ENCODE measurements at places on chromosomes 5 and 9.

GRCh38 chr5:119285070-119285916 is 70.5 kb upstream of the TNFAIP8 start:
- no peak for DNase-seq

DNA sequence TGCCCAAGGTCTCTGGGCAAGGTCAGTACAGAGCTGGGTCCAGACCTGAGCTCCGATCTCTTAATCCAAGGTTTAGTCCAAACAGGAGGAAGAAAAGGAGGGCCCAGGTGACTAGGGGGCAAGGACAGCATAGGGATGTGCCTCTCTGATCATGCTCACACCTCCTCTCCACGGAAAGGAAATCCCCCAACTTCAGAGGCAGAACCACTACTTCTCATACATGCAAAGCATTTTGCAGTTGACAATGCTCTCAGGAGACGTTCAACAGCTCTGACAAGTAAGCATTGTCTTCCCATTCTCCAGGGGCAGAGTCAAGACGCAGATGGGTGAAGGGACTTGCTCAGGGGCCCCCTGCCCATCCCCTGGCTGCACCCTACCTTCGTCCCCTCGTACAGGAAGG is 8.7 kb upstream of the CORO2A start:
- DNase-seq = no peak

DNA sequence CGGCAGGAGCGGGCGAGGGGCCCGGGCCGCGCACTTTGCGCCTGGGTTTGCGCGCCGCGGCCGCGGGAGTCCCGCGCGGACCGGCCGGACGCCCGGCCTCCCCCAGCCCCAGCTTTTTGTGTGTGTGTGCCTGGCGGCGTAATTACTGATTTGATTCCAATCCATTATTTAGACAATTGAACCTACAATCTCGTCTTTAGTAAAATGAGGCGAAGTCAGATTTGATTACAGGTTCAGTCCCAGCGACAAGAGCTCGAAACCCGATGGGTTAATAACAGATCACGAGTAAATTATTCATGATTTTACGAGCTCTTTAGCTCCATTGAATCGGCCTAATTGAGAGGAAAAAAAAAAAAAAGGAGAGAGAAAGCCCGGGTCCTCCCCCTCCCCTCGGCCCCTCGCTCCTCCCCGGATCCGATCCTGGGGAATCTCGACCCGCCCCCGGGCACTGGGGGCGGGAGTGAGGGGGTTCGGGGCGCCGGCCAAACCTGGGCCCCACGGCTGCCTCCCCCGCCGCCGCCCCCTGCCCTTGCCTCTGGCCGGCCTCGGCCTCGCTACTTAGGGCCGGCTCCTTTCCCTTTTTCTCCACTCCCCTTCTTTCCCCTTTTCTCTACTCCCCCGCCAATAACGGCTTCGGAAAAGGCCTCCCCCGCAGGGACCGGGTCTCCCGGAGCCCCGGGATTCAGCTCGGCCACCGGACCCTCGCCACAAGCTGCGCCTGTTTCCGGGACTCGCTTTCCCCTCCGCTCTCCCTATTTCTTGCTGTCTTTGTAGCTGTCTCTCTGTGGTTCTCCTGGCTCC is 6.6 kb downstream of the LHX2 start:
- no peak for DNase-seq

- DNase-seq = no peak
Observed at GRCh38 chr5:175206669-175207068, 237.3 kb downstream of the DRD1 start.

GRCh38 chr5:163885117-163885516 is 379.7 kb downstream of the MAT2B start:
- DNase-seq = no peak

DNA sequence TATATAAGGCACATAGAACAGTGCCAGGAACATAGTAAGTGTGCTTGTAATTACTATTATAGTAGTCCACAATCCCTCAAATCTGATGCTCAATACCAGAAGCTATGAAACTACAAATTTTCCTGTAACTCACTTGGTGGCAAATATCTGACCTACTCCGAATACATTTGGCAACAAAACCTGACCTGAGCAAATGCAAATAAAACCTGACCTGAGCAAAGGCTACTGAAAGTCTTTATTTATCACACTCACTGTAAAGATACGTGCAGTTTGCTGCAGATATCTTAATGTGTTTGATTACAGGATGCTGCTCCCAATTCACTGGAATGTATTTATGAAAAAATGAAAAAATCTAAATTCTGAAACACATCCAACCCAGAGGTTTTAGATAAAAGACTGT is 7.1 kb downstream of the MEGF9 start:
- no peak for DNase-seq

DNA sequence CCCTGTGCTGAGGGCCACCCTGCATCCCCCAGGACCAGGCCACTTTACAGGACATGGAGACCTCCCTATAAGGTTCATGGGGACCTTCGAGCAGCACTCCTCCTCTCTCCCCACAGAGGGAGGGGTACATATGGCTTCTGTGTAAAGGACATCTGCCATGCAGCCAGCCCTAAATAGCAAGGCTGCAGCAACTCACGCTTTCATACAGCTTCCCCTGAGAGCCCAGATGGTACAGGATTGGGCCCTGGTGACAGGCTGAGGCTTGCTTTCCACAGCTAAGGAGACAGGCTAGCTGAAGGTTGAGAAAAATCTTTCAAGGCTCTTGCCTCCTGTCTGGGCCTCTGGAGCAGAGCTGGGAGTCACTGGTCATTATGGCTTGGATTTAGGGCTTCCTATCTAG is 147.0 kb upstream of the ZNF366 start:
- DNase-seq = no peak

GRCh38 chr5:135138116-135138850 is 104.3 kb upstream of the PITX1 start:
- DNase-seq = no peak

- no peak for DNase-seq
Observed at GRCh38 chr5:1723476-1723875, 76.2 kb downstream of the MRPL36 start.

- DNase-seq = no peak
Observed at GRCh38 chr9:71937898-71938297, 26.5 kb downstream of the C9orf85 start.

DNA sequence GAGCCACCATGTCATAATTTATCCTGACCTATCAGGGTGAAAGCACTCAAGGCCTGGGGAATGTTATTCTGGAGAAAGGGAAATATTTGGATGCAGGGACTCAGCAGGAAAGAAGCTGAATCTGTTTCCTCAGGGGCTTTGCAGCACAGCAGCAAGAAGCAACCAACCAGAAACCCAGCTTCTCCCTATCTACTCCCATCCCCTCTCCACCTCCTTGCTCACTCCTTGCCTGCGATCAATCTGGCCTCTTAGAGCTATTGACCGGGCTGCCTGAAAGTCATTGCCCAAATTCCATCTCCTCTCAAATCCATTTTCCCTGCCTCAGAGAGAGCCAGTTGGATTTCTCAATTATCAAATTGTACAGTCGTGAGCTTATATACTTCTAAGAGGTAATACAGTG is 542.0 kb upstream of the TRPC7 start:
- DNase-seq = no peak

- DNase-seq = no peak
Observed at GRCh38 chr9:83633255-83633654, 10.3 kb downstream of the IDNK start.

- no peak for DNase-seq
Observed at GRCh38 chr9:137789295-137789895, 88.2 kb upstream of the CACNA1B start.

- no peak for DNase-seq
Observed at GRCh38 chr9:111284703-111285102, 45.3 kb downstream of the OR2K2 start.

- DNase-seq = no peak
Observed at GRCh38 chr9:131334629-131335367, 45.3 kb downstream of the PLPP7 start.

- no peak for DNase-seq
Observed at GRCh38 chr5:98556712-98557111, 216.8 kb upstream of the RGMB start.

- no peak for DNase-seq
Observed at GRCh38 chr5:73858054-73858453, 232.1 kb downstream of the ARHGEF28 start.

DNA sequence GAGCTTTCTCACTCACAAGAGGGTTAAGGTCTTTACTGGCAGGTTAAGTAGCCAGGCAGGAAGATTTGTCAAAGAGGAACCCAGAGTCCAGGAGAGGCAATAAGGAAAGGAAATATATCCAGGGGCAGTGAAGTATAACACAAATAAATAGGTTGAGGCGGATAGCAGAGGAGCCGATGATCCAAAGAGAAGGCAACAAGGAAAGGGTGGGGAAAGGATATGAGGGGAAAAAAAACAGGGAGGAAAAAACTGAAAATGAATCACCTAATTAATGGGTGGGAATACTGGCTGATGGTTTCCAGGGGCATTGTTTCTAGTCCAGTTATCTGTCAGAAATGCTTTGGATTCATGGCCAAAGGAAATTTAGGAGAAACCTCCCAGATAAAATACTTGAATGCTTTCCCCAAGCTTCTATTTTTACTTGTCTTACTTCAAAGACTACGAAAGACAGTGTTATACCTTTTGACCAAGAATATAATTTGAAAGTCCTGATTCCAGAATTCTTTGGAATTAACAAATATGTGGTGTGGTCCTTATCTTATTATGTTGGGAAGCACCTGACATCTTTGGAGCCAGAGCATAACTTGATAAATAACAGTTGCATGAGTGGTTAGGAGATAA is 146.5 kb downstream of the AOPEP start:
- no peak for DNase-seq

- no peak for DNase-seq
Observed at GRCh38 chr5:12237837-12238575, 333.8 kb upstream of the CTNND2 start.

DNA sequence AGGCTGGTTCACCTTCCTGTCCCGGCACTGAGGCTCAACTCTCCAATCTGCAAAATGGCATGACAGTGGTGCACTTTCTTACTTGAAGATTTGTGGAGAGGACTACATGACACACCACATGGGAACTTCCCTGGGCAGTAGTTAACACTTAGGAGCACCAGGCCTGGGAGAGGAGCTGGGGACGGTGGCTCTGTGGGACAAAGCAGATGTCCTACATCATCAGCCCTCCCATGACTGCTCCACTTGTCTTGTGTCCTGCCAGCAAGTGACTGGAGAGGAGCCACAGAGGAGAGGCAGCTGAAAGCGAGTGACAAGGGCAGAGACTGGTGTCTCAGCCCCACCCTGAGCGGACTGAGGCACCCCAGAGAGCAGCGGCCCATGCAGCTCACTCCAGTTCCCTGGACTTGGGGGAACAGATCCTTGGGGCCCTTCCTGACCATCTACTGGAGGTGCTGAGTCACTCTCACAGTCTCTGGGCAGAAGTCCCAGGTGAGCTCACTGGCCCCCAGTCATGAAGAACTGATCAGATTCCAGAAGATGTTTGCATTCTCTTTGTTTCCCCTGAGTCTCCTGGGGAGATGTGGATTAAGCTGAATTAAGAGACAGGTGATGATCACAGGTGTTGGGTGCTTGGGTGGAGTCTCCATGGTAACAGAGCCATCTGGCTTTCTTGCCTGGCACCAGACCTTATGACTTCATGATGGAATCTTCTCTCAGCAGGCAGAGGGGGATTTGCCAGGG is 13.2 kb upstream of the SLC25A48 start:
- DNase-seq = no peak

DNA sequence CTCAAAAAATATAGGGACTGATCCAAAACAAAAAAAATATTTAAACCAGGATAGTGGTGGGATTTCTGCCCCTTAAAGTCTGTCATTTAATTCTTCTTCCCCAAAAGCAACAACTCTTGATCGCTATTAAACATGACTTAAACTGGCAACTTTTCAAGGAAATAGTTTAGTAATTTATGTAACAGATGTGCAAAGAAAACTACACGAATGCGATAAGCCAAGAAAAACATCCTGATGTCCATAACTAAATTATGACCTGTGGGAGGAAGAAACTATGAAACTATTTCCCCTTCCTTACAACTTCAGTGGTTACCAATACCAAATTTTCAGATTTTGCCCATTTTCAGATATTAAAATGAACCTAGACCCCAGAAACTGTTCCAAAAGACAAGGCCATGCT is 31.5 kb downstream of the CLINT1 start:
- no peak for DNase-seq

DNA sequence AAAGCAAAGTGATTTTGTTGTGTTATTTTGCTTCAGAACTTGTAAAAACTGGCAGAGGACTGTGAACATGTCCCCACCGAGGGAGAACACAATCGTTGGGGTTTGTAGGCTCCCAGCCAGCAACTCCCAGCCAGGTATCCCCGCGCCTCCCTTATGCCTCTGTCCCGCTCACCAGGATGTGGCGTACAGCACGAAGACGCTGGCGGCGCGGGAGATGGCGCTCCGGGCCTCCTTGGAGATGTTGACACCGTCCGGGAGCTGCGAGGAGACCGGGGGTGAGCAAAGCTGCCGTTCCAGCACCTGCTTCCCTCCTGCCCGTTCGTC is 630 bp downstream of the POLE3 start:
- no peak for DNase-seq

DNA sequence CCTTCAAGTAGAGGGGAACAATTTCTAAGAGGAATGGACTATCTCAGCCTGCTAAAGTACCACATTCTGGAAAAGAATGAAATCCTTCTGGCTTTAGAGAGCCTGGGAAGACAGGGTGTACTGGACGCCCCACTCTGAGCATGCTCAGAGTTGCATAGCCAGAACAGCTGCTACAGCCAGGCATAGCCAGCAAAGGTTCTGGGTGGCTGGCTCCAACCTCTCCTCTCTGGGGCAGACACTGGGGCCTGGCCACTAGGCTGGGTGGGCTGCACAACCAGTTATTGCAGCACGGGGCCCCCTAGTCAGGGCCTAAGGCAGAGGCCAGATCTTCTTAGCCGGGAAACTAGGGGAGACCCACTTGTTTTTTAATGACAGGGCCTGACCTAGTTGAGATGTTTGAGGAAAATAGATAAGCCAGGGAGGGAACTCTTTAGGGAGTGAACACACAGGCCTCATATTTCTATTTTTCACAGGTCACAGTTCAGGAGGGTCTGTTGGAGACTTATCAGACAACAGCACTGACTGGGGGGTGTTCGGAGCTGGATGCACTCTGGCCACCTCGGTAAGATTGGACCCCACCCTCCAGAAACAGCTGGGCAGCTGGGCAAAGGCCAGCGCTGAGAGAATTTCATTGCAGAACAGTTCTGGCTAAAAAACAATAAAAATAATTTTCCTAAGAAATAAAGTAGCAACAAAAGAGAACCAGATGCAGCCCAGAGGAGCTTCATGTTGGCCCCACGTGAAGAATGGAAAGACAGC is 142.9 kb downstream of the LPAR1 start:
- DNase-seq = no peak

DNA sequence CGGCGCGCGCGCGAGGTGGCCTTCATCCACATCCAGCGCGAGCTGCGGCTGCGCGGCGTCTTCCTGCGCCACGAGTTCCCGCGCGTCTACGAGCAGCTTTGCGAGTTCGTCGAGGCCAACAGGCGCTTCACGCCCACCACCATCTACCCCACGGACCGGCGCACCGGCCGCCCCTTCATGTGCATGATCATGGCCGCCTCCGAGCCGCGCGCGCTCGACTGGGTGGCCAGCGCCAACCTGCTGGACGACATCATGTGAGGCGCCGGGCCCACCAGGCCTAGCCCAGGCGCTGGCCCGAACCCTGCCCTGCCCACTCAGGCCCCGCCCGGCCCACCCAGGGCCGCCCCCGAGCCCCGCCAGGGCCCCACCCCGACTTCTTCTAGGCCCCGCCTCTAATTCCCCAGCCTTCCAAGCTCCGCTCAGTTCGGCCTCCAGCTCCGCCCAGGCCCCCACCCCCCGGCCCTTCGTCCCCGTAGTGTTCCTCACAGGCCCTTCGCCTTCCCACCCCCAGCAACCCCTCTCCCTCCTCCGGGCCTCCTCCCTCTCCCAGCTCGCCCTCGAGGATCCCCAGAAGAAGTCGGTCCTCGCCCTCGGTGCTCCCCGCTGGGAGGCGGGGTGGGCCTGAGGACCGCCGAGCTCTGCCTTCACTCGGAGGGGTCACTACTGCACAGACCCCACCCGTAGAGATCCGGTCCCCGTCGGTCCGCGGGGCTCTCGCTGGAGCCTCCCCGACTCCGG is 2.0 kb upstream of the PHPT1 start:
- DNase-seq = no peak

All from substantia nigra (tissue), 51 donors.